ENCODE measurements at places on chromosomes 7 and 10.

DNA sequence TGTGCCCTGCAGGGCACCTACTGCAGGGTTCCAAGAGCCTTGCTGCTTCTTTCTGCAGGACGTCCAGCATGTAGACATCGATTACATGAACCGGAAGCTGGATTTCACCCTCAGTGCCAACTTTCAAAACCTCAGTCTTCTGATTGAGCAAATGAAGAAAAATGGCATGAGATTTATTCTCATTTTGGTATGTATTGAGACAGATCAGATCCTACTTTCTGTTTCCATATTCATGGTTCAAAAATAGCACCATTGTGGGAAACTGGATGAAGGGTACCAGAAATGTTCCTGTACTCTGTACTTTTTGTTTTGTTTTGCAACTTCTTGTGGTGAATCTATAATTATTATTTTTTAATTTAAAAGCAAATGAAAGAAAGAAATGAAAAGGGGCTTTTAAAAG is 64.1 kb downstream of the MGAM2 start:
- no peak for DNase-seq

DNA sequence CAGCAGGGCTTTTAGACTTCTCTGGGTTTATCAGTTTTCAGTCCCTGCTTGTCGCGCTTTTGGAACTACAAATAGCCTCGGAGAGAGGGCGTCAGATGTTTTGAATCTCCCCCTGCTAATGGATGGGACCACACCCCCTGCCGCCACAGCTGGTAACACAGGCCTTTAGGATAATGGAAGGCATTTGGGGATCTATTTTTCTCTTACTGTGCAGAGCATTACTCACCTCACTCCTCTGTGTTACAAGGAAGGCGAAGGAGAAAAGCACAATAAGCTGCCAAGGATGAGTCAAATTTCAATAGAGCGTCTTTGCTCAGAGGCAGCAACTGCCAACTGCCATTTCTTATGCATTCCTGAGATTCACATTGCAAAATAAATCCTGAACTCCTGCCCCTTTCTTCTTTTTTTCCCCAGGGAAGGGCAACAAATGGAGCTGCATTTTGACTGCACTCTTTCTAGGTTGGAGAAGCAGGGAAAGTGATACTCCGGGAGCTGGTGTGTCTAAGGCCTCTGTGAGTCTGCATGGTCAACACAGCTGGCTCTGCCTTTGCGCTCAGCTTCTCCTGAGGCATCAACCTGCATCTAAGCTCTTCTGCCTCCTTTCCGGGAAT is 31.5 kb upstream of the SMNDC1 start:
- DNase-seq = no peak

DNA sequence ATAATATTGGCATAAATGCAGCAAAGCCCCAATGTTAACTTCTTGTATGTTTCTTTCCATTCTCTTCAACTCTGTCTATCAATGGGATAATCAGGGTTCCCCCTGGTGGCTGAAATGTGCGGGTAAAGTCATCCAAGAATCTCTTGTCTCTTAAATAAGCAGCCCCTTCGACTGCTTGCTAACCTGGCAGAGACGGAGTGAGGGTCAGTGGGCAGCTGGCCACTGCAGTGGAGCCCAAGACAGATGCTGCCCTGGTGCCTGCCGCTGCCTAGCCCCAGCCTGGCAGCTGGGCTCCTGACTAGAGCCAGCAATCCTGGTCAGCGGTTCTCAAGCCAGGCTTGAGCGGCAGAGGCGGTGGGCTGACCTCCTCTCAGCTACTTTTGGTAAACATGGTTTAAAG is 248.9 kb downstream of the COBL start:
- DNase-seq = peak; percentile 18

GRCh38 chr7:140989068-140989467 is 25.7 kb downstream of the MRPS33 start:
- no peak for DNase-seq

GRCh38 chr7:30308389-30308788 is 24.0 kb downstream of the ZNRF2 start:
- DNase-seq = no peak

DNA sequence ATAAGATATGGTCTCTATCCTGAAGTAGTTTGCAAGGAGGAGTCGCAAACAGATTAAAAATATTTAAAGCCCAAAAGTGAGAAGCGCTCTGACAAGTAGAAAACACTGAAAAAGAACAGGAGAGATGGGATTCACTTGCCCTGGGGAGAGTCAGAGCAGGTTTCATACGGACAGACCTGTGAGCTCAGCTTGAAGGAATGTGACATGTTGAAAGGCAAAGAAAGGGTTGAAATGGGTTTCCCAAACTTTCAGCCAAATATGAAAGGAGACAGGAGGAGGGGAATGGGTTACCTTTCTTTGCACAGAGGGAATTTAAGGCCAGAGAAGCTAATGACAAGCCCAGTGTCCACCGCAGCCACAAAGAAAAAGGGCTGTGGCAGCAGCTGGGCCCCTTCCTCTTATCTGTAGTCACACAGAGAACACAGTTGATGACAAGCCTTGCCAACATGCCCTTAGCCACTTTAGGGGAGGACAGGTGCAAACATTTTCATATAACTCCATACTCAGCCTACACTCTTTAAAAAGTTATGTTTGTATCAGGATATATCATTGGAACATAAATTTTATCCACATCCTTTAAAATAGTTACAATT is 14.9 kb downstream of the HOXA1 start:
- no peak for DNase-seq

DNA sequence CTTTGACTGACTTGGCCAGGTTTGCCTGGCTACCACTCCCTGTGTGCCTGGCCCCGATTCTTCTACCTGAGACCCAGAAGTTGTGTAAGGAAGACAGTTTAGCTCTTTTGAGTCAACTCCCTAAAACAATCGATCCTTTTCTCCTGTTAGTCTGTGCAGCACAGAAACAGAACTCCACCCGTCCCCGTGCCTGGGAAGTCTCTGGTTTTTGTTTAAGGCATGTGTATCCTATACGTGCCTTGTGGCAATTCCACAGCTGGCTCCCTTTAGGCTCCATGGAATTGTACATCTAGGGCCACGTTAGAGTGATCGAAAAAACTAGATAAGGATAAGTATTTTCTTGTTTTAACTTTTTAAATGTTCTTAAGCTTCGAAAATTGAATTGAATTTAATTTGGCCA is 131.6 kb downstream of the BICC1 start:
- DNase-seq = no peak

Measured in activated T-cell treated with anti-CD3 and anti-CD28 coated beads for 24 hours (primary cell).